Motor neuron (in vitro differentiated cells): ENCODE measurements at places on chromosomes 11 and 22. TPM values are rescaled to one million over a fixed set of nuclear protein-coding genes. Genes with fewer than 3 reads are reported as not detected.

The KBTBD3 gene
- 11.5 and 14.6 TPM in 2 replicates for total RNA-seq

The TRIM3 gene
- total RNA-seq = 10.7 and 11.3 TPM in 2 replicates

The MS4A3 gene
- total RNA-seq = not detected in 2 replicates

The SCGB1D2 gene
- not detected in 2 replicates for total RNA-seq

The NOX4 gene
- 0.36 and 0.54 TPM in 2 replicates for total RNA-seq

The RBMXL2 gene
- not detected in 2 replicates for total RNA-seq

The RGL4 gene
- 0.33 and 0.41 TPM in 2 replicates for total RNA-seq

The TRIM29 gene
- total RNA-seq = 0.16 and 1.3 TPM in 2 replicates

The MFRP gene
- total RNA-seq = 0.05 and 0.06 TPM in 2 replicates

The TRIM64 gene
- not detected in 2 replicates for total RNA-seq

The NXPE2 gene
- 0.33 TPM in 1 of 2 replicates, not detected in the other for total RNA-seq

The SHANK2 gene
- total RNA-seq = 13.3 and 19.0 TPM in 2 replicates

The KRTAP5-1 gene
- total RNA-seq = 3.6 and 3.9 TPM in 2 replicates

The USP35 gene
- total RNA-seq = 10.6 and 10.8 TPM in 2 replicates

The APOL5 gene
- not detected in 2 replicates for total RNA-seq

The ACR gene
- total RNA-seq = 0.52 TPM in 1 of 2 replicates, not detected in the other

The SLC22A8 gene
- total RNA-seq = 0.23 and 0.52 TPM in 2 replicates

The NLRP14 gene
- total RNA-seq = 0.43 and 0.52 TPM in 2 replicates

The SERPING1 gene
- 1.7 and 3.0 TPM in 2 replicates for total RNA-seq

The TIMP3 gene
- total RNA-seq = 2.5 and 2.7 TPM in 2 replicates

The UBQLN3 gene
- total RNA-seq = 0.23 and 0.47 TPM in 2 replicates

The TMPRSS4 gene
- total RNA-seq = 0.13 and 5.7 TPM in 2 replicates

The SLC35E4 gene
- 5.1 and 7.5 TPM in 2 replicates for total RNA-seq

The OR51E2 gene
- 0.16 TPM in 1 of 2 replicates, not detected in the other for total RNA-seq

The DDT gene
- total RNA-seq = 67.9 and 129 TPM in 2 replicates

The CBLIF gene
- 0.49 TPM in 1 of 2 replicates, not detected in the other for total RNA-seq

The KRTAP5-9 gene
- 0.43 and 0.49 TPM in 2 replicates for total RNA-seq

The ABCG4 gene
- 0.91 and 1.2 TPM in 2 replicates for total RNA-seq

The KCNK4 gene
- 0.18 and 0.25 TPM in 2 replicates for total RNA-seq

The P2RX6 gene
- total RNA-seq = 0.91 and 1.4 TPM in 2 replicates

The CPT1B gene
- 9.2 and 9.7 TPM in 2 replicates for total RNA-seq

The IFTAP gene
- 28.9 and 29.3 TPM in 2 replicates for total RNA-seq

The P2RY2 gene
- total RNA-seq = 0.22 and 0.85 TPM in 2 replicates

The SMIM35 gene
- total RNA-seq = 0.25 TPM in 1 of 2 replicates, not detected in the other

The PACSIN3 gene
- total RNA-seq = 76.6 and 89.4 TPM in 2 replicates

The RASSF10 gene
- 0.24 TPM in 1 of 2 replicates, not detected in the other for total RNA-seq

The MALAT1 gene
- total RNA-seq = 48,388 and 49,781 TPM in 2 replicates

The PDGFB gene
- total RNA-seq = 6.7 and 8.5 TPM in 2 replicates

The BDNF gene
- total RNA-seq = 2.1 and 2.4 TPM in 2 replicates

The ADAMTS15 gene
- 0.81 and 0.88 TPM in 2 replicates for total RNA-seq

The OR51B4 gene
- not detected in 2 replicates for total RNA-seq

The MOV10L1 gene
- total RNA-seq = 0.58 and 0.85 TPM in 2 replicates

The MN1 gene
- 4.1 and 4.2 TPM in 2 replicates for total RNA-seq
